ENCODE measurements at places on chromosomes 5 and 9.

DNA sequence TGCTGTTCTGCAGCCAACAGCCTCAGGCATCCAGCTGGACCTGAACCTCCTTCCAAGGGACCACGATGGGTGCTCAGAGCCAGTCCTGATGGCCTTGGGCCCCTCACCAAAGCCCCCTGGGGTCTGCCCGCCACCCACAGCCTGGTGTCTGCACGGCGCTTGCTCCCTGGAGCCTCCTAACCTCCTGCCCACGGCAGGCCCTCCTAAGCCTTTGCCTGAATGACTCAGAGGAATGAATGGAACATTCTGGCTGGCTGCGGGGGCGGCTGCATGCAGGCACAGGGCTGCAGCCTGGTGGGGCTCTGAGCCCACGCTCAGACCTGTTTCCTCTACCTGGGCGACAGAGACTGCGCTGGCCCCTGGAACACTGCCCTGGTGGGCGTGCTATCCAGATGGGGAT, 6.9 kb downstream of the SOHLH1 start:
- DNase-seq: no peak

DNA sequence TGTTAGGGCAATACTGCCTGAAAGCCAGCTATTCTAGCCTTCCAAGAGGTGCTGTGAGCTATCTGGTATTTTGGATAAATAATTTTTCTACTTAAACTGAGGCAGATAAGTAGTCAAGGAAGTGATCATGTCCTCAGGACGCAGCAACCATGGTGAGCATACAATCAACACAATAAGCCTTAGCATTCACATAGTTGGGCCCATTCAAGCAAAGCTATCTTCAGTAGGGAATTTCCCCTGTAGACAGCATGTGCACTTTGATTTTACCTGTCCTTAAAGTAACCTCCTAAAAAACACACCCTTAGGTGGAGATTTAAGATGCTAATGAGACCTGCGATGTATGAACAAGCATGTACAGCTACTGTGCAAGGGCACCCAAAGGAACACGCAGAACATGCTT, 76.2 kb upstream of the HCN1 start:
- no peak for DNase-seq

- DNase-seq: no peak
These were observed at the start of gene PCDHB11 for GRCh38 chr5:141199359-141200235. PCDHB11 (plus strand) TSS chr5:141199627; CDS start chr5:141199775, 148 bp downstream.

DNA sequence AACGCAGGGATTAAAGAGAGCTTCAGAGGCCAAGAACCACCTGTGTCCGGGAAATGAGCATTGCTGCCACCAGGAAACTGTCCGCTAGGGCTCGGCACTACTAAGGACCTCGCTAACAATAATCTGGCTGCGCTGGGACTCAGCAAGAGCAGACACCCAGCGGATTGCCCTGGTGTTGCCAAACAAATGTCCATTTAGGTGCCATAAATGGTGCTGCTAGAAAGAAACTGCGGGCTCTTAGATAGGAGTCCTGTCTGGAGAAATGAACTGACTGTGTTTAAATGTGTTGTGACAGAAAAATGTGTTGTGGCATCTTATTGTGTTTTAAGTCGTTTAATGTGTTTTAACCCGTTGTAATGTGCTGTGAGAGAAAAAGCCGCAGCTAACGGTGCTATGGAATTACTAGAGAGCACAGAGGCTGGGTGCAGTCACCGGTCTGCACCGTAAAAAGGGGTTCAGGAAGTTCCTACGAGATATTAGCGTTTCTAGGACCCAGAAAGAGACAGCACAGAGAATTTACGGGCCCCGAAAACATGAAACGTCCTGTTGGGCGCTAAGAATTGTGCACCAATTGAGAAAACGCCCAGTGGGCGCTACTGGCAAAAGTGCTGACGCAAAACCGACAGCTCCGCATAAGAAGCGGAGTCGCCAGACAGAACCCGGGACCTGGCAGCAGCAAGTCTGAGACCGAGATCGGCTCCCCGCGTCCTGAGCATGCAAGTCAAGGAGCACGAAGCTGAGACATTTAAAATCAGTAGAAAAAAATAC, 90.6 kb downstream of the ANXA2R start:
- no peak for DNase-seq

DNA sequence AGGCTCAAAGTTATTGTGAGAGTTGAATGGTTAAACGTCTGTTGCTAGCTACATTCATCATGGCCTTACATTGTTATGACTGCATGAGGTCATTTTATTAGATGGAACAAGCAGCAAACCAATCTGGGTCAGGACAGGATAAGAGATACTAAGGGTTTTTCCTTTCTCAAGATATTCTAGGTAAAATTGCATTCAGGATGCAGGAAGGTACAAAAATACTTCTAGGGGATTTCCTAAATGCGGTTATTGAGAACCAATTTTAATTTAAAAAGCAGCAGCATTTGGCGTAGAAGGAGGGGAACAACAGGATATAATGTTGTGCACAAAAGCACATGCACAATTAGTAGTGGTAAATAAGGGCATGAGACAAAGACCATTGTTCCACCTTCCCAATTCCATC, 39.2 kb upstream of the LURAP1L start:
- DNase-seq: no peak
